ENCODE measurements at places on chromosomes 2 and 18. TPM values are rescaled to one million over a fixed set of nuclear protein-coding genes. Genes with fewer than 3 reads are reported as not detected.

DNA sequence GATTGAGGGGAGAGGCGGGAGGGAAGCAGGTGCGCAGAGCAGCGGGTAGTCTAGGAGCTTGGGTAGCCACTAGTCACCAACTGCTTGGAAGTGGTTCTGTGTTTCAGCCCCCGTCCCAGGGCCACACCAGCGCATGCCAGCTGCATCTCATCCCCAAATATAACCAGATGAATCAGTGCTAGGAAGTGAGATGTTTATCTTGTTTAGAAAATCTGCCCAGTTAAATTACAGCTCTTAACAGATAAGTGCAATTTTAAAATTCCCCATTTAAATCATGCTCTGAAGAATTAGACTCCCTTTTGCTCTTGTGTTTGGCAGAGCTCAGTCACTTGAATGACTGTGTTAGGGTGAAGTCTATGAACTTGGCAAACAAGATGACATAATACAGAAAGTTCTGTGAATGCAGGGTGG is 193.8 kb downstream of the SEPTIN10 start:
- no peak overlapping the region for H3K27ac ChIP-seq
- no peak overlapping the region for H3K4me3 ChIP-seq
- no peaks in the 10 kb centered on the region for H3K27me3 ChIP-seq
- DNase-seq = no peak
- no peaks in the 10 kb centered on the region for H3K4me1 ChIP-seq
- H3K36me3 ChIP-seq = peaks cover 2% of the 10 kb centered on the region

GRCh38 chr2:85390941-85391669 is 19.1 kb downstream of the CAPG start:
- no peaks in the 10 kb centered on the region for H3K36me3 ChIP-seq
- DNase-seq = peak; percentile 85
- H3K4me3 ChIP-seq = no peak overlapping the region
- no peak overlapping the region for H3K27ac ChIP-seq
- H3K27me3 ChIP-seq = no peaks in the 10 kb centered on the region

DNA sequence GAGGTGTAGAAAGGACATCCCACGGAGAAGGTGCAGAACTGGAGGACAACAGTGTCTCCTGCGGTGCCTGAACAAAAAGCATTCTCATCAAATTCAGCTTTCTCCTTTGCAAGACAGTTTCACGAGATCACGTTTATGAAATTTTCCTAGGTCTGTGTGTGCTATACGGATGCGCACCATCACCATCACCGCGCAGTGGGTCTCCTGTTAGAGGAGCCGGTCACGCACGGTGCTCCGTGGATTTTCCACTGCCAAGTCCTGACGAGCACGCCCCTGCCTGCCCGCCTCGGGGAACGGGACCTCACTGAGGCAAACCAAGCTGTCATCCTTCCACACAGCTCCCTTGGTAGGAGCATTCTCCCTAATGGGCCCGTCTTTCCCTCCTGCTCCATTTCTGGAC is 140.4 kb upstream of the TPO start:
- DNase-seq = no peak
- H3K4me1 ChIP-seq = no peaks in the 10 kb centered on the region
- no peaks in the 10 kb centered on the region for H3K27me3 ChIP-seq
- H3K36me3 ChIP-seq = peaks cover 2% of the 10 kb centered on the region
- H3K27ac ChIP-seq = no peak overlapping the region
- H3K4me3 ChIP-seq = no peak overlapping the region

DNA sequence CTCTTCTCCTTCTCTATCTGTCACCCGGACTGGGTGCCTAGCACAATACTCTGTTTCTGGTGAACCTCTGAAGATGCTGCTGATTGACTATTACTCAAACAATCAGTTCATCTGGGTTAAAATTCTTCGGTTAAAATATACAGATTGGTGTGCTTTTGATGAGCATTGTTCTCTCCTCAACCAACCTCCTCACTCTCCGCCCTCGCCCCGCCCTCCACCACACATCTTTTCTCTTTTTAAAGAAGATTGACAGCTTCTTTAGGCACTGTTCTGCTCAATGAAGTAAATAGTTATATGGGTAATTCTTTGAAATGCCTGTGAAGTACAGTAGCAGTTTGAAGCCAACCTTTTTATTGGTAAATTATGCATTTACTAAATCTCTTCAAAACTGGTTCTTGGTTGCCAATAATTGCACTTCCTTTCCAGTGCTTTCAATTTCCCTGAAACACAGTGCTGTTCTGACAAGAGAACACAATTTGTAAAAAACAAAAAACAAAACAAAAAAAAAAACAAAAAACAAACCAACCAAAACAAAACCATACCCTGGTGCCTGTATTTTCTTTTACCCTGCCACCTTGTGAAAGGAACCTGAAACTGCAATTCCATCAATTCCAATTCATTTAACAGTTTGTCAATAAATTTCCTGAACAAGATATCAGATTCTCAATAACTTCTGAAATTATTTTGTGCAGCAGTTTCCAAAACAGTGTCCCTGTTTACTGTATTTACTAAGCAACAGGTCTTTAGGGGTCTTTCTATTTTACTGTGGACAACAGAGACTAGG is 188.6 kb downstream of the LRP1B start:
- no peak overlapping the region for H3K4me3 ChIP-seq
- no peaks in the 10 kb centered on the region for H3K4me1 ChIP-seq

Gene KCNIP3
- total RNA-seq = not detected

Gene DCDC2C
- total RNA-seq = not detected

Gene COLEC11
- 0.49 TPM for total RNA-seq

Gene LRP2
- total RNA-seq = 2.2 TPM

Measured in activated CD8-positive, alpha-beta T cell treated with anti-CD3 and anti-CD28 coated beads for 36 hours (primary cell).